Activated T-cell treated with anti-CD3 and anti-CD28 coated beads, Interleukin-2, amount 50 U/mL, for 72 hours (primary cell): ENCODE measurements at places on chromosomes 12 and 14.
A peak's percentile ranks its signal among the peaks of the same experiment; 100 is the strongest.

- DNase-seq = no peak
Measured at GRCh38 chr12:15831315-15831978, 42.3 kb upstream of the EPS8 start.

DNA sequence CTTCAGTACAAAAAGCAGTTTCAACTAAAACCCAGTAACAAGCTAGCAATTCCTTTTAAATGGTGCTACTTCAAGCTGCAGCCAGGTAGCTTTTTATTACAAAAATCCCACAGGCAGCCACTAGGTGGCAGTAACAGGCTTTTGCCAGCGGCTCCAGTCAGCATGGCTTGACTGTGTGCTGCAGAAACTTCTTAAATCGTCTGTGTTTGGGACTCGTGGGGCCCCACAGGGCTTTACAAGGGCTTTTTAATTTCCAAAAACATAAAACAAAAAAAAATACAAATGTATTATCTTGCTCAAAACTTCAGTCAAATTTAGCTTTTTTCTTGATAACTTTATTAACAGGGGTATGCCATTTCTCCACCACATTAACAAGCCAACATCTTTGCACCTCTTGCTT is 3.6 kb upstream of the CLEC4E start:
- peak; percentile 80 for DNase-seq

- DNase-seq = no peak
Measured at GRCh38 chr12:94674835-94675234, 24.5 kb upstream of the TMCC3 start.

DNA sequence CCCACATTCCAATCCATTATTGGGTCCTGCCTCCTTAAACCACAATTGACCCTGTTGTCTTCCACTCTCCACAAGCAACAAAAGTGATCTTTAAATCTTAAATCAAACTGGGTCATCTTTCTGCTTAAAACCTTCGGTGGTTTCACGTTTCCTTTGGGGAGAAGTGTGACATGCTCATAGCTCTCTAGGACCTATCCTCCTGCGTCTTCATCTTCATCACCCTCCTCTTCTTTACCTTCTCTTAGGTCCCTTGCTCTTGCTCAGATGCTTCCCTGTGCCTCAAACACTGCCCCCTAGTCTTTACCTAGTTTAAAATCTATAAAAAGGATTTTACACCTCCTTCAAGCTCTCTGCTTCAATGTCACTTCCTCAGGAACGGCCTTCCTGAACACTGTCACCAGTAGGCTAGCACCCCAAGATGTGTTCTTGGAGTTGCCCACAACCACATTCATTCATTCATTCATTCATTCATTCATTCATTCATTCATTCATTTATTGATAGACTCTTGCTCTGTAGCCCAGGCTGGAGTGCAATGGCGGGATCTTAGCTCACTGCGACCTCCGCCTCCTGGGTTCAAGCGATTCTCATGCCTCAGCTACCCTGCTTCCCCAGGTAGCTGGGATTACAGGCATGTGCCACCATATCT is 46.8 kb downstream of the GALNT4 start:
- DNase-seq = no peak

GRCh38 chr12:6092784-6093722 is 31.4 kb downstream of the VWF start:
- DNase-seq = no peak

DNA sequence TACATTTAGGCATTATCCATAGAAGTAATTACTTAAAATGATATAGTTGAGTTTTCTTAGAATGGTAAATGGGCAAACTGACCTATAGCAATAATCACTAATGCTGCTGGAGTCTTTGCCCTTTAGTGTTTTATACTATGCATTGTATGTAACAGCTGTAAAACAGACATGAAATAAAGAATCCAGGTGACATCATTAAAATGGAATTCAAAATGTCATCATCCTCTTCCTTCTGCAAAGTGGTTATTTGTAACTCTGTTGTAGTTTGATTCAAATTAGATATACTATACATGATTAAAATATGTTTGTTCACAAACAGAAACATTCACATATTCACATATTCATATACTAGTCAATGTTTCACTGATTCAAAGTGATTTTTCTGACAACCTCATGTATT is 598.8 kb downstream of the SLC16A7 start:
- no peak for DNase-seq

DNA sequence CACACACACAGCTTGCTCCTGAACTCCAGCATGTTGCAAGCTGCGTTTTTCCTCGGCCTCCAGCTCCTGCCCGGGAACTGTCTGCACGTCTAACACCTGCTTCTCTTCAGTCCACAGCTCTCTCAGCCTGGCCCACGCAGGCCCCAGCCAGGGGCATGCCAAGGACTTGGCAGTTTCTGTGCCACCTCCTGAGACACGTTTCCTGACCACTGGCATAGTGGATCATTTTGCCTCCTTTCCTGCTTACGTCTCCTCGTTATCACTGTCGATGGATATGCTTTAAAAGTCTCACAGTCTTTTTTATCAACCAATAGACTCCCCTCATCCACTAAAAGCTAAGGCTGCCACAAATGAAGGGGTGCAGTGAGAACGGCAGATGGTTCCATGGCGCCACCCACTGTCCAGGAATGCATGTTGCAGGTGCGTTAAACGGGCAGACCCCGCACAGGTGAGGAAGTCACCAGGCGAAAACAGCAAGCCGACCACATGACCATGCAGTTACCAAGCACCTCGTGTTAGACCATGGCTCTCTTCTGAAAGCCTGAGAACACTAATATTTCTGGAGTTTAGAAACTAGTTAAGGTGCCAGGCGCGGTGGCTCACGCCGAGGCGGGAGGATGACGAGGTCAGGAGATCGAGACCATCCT is 14.7 kb upstream of the TEAD4 start:
- peak; percentile 70 for DNase-seq

DNA sequence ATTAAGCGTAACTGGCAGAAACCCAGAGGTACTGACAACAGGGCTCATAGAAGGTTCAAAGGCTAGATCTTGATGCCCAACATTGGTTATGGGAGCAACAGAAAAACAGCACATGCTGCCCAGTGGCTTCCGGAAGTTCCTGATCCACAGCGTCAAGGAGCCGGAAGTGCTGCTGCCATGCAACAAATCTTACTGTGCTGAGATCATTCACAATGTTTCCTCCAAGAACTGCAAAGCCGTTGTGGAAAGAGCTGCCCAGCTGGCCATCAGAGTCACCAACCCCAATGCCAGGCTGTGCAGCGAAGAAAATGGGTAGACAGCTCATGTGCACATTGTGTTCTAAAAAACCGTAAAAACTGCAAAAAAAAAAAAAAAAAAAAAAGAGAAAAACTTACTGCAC is 192.3 kb downstream of the MON2 start:
- no peak for DNase-seq
